Suppressor macrophage treated with lipopolysaccharide for 1 hour (primary cell): ENCODE measurements at places on chromosomes 11 and 22.

- DNase-seq: no peak
Measured at GRCh38 chr22:27991586-27992293, 72.7 kb upstream of the PITPNB start.

DNA sequence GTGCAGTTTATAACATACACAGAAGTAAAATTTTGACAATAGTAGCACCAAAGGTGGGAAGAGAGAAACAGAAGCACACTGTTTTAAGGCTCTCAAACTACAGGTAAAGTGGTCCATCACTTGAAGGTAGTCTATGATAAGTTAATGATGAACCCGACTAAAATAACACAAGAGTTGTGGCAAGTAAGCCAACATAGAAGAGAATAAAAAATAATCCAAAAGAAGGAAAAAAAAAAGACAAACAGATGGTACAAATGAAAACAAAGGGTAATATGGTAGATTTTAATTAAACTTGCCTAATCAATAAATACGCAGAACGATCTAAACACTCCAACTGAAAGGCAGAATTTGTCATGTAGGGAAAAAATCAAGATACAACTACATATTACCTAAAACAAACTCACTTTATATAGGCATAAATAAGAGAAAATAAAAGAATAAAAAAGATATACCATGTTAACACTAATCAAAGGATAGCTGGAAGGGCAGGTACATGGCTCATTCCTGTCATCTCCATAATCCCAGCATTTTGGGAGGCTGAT, 31.6 kb downstream of the DGCR2 start:
- DNase-seq: no peak

DNA sequence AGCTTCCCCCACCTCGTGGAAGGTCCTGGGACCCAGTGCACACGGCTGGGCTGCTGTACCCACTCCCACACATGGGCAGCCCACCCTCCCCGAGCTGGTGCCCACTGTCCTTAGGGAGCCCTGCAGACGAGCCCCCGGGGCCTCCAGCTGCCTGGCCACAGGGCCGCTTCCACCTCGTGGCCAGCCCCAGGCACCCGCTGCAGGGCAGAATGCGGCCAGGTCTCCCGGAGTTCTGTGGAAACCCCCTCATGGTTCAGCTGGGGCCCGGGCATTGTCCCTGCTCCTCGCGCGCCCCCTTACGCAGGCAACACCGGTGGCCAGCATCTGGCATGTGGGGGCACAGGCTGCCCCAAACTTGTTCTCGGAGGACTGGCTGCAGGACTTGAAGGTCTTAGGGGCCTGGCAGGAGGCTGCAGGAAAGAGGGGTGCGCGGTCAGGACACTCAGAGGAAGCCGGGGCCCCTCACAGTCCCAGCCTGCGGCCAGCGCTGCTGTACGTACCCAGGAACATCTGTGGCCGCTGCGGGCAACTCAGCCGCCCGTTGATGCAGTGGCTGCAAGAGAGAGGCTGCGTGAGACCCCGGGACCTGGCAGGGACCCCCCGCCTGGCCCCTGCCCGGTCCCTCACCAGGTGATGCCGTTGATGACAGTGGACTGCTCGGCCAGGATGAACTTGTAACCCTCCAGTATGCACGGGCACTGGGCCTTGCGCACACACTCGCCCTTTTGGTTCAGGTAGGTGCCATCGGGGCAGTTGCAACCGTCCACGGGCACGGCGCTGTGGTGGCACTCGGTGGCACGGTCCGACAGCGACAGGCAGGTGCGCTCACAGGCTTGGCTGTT, 9.7 kb downstream of the MUC6 start:
- DNase-seq: no peak

- DNase-seq: peak; percentile 66
Measured at GRCh38 chr22:40345815-40346184, 500 bp upstream of the ADSL start.

DNA sequence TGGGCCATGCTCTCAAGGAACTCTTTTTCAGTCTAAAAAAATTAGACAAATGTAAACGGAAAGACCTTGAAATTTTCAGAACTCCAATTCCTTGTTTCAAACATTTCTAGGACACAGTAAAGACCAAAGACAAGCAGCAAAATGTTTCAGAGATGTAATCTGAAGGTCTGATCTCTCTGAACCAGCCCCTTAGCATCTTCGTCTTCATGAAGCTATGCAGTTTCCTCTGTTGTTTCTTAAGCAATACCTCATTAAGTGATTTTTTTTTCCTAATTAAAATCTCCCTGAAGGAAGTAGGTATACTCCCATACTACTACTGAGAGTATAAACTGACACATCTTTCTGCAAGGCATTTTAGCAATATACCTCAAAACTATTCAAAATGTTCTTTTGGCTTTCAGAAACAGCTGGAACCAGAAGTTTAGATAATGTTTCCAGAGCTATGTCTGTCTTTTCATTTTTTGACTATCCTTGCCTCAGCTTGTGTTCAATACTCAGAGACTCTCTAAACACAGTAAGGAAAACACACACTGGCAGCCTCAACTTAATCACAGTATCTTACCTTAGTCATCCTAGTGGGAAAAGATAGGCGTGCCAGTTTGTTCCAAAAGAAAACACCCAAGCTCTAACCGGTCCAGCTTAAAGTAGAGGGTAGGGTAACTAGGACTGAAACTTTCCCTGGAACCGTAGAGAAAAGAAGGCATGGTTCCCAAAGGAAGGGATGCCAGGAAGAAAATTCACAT, 25.1 kb downstream of the SBF2 start:
- DNase-seq: no peak

- no peak for DNase-seq
Measured at GRCh38 chr11:31720671-31721365, 90.3 kb downstream of the PAX6 start.

- DNase-seq: no peak
Measured at GRCh38 chr11:83511646-83512045, 225.5 kb upstream of the CCDC90B start.

DNA sequence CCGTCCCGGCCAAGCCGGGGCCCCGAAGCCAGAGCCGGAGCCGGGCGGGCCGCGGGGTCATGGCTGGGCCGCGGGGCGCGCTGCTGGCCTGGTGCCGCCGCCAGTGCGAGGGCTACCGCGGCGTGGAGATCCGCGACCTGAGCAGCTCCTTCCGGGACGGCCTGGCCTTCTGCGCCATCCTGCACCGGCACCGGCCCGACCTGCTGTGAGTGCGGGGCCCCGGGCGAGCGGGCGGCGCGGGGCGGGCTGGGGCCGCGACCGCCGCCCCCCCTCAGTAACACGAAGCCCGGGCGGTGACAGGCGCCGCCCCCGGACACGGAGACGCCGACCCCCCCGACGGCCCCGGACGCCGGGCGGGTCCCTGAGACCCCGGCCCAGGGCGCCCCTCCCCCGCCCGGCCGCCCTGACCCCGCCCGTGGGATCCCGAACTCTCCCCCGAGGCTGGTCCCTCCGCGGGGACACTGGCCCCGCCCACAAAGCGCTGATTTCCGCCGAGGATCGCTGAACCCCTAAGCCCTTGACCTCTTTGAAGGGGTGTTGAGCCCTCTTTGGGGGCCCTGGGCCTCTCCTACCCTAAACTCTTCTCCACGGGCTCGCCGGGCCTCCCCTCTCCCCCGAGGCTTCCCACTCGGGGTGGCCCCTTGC, 389 bp downstream of the MICALL1 start:
- DNase-seq: peak; percentile 47

DNA sequence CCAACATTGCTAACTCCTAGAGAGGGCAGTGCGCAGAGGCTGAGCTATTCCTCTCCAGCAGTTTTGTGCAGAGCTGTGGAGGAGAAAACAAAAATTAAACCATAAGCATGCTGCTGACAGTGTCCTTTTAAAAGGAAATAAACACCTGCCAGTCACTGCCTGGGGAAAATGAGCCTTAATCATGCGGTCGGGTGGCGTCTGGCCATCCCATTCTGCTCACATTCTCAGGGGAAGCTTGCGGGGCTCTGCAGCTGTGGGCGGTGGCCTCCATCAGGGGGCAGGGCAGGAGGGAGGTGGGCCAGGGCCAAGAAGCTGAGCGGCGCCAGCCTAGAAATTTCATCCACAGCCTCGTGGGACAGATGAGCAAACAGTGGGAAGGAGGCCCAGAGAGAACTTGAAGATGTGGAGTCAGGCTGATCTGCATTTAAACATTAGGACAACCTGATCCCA, 71.0 kb upstream of the TP53I11 start:
- DNase-seq: peak; percentile 22

DNA sequence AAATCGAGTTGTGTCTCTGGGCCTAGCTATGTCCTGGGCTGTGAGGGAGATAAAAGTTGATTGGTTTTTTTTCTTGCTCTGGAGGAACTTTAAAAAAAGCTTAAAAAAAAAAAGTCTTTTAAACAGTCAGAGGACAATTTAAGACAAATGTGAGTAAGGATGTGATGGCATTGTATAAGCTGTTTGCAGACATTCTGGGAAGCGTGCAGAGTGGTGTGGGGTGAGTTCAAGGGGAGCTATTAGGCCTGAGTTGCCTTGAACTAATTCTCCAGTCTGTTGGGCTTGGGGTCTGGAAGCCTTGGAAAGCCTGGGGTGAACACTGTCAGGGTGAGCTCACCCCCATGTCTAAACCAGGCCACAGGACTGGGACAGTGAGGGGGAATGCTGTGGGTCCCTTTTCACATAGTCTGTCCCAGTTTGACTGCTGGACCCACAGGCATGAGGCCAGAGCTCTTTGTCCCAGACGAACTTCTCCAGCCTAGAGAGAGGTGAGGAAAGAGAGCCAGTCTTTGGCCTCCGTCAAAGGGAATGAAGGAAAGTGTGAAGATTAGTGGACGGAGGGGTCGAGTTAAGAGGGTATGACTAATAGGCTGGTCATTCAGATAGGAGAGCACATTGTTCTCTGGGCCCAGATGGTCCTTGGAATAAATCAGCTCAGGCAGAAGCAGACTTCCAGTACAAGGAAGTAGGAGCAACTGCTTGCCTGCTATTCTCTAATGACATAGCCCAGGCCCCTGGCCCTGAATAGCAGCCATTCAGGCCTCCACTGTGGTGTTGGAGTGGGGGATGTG, 76.4 kb upstream of the NNMT start:
- DNase-seq: no peak
